ENCODE measurements at places on chromosomes 7 and 10.
A peak's percentile ranks its signal among the peaks of the same experiment; 100 is the strongest.

GRCh38 chr7:36147361-36147760, 5.7 kb upstream of the EEPD1 start:
- no peak for DNase-seq

DNA sequence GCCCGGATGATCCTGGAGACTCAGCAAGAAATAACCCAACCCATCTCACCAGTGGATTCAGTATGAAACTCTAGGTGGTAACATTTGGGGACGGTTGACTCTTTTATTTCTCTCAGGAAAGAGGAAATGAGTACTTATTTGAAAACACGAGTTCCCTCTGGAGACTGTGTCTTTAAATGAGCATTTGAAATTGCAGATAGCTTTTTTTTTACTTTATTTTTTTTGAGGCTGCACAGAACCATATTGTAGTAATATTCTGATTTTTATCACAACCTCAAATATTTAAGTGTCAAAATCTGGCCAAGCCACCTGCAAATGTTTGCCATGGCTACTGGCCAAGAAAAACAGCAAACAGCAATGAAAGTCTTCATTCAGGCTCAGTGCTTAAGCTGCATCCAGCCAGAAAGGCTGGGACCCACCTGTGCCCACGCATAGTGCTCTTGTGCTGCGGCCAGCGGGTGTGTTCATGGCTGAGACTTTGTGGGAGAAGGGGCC, 160.8 kb downstream of the CREB5 start:
- peak; percentile 95 for DNase-seq

DNA sequence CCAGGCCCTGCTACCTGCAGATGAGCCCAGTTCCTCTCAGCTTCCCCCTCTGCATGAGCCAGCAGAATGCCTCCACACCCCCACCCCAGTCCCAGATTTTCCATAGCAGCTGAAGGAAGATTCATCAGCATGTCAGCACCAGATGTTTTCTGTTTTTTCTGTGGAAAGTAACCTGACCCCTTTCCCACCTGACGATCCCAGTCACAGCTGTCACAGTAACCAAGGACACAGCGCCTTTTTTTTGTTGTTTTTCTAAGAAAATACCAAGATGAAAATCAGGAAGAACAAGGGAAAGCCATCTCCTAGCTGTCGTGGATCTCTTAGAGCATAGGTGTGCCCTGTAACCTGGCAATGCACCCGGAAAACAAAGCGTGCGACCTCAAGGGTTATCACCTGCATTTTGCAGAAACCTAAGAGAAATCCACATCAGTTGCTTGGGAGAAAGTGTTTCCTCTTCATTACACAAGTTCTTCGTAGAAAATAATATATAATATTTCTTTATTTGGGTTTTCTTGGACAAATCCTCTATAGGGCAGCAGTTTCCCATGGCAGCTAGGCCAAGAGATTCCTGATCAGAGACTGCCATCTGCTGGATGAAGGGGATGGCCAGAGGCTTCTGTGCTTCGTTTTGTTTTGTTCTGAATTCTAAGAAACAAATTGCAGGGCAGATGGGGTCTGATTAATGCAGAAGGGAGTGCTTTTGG, 401.9 kb downstream of the TNS3 start:
- peak; percentile 56 for DNase-seq

- DNase-seq: no peak
Measured at GRCh38 chr10:129774082-129774735, 189.9 kb downstream of the EBF3 start.

GRCh38 chr10:114662646-114663217, 4.7 kb upstream of the ABLIM1 start:
- DNase-seq: peak; percentile 56

DNA sequence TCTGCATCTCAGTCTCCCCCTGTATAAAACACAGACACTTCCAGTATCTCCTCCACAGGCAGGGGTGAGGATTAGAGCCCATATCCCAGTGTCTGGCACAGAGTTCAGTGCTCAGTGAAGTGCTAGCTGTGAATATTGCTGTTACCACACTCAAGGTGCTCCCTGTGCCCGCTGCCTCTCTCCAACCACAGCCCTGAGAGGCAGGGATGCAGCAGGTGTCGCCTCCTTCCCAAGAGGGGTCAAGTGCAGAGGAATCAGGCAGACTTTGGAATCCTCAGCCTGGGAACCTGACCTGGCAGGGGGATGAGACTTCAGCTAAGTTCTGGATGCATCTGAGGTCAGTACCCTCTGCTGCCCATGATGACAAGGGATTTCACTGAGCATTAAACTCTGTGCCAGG, 163.1 kb downstream of the GFRA1 start:
- no peak for DNase-seq

DNA sequence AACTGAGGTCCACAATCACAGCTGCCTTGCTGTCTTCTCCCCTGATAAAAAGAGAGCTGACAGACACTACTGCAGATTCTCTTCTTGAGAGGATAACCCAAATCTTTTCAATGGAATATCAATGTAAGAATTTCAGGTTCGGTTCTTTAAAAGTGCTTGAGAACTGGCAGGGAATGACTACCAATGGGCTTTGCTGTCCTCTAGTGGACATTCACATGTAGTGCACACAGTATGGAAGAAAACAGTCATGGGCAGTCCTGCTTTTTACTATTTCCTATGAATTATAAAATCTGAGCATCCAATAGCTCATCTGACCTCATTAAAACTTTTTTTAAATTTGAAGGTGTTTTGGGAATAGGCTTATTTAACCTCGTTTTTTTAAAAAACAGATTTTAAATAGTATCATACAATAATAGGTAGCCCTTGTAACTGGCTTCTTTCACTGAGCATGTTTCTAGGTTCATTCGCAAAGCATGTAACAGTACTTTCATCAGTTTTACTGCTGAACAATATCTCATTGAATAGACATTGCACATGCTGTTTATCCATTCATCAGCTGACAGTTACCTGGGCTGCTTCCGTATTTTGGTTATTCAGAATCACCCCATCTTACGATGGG, 18.3 kb downstream of the FZD9 start:
- peak; percentile 34 for DNase-seq

GRCh38 chr7:1846331-1847065, 176.4 kb downstream of the ELFN1 start:
- DNase-seq: no peak

- DNase-seq: no peak
Measured at GRCh38 chr7:17311952-17312351, 13.5 kb downstream of the AHR start.

DNA sequence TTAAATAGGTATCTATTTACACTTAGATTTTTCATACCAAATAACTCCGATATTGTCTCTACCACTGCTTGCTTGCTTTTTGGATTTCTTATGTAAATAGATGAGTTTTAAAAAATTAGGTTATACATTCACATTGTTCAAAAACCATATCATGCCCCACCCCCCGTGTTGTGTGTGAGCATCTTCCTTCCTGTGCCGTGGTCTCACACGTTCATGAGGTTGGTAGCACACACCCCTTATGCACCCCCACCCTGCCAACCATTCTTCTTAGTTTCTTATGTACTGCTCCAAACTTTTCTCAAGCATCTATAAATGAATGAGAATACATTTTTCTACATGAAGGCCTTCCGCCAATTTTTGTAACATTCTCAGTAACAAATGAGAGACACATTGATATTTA, 115.6 kb downstream of the FANK1 start:
- DNase-seq: no peak

DNA sequence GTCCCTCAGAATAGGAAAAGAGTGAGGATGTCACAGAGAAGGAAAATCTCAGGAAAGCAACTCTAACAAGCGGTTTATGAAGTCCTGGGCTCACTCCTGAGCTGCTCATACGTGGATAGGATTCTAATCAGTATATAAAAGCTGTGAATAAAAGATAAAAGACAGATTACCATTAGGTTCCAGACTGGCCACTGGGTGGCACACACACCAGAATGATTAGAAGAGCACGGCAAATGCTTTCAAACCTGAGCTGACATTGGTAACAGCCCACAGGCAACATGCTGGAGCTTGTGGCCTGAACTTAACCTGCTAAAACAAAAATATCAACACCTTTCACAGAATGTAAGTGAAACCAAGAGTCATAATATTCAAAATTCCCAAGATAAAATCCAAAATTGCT, 370.8 kb downstream of the GRID1 start:
- DNase-seq: peak; percentile 1

- DNase-seq: no peak
Measured at GRCh38 chr7:96691702-96692101, 17.9 kb downstream of the SEM1 start.

DNA sequence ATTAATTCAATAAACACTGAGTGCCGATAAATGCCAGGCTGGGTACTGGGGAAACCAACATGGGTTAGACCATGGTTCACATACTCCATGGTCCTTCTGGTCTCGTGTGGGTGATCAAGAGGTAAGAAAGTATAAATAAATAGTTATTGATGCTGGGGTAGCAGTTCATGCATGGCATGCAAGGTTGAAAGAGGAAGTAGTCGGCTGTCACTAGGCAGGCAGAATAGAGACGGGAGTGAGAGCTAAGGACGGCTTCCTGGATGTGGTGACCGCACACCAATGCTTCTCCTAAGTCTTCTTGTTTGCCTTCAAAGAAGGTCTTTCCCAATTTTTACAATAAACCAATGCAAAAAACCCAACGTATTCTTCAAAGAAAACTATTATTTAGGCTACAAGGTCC, 208.6 kb downstream of the ADAM12 start:
- DNase-seq: no peak

- DNase-seq: no peak
Measured at GRCh38 chr7:51024867-51025266, 242.2 kb upstream of the GRB10 start.

DNA sequence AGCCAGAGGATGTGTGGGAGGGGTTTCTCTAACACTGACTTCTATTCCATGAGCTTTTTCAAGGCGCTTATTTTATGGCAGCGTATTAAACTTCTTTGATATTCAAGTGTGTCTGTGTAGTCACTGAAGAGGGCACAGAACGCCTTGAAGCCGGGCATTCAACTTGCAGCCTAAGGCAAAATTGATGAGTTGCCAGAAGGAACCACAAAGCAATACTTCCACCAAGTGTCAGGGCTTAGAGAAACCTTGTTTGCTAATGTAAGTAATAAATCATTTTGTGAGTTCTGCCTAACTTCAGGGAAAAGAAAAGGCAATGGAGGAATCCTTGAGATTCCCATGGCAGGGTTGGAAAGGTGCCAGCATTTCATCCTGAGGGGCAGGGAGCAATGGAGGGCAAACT, 163.8 kb downstream of the LCOR start:
- no peak for DNase-seq

GRCh38 chr10:21929070-21929469, 74.5 kb downstream of the DNAJC1 start:
- no peak for DNase-seq

DNA sequence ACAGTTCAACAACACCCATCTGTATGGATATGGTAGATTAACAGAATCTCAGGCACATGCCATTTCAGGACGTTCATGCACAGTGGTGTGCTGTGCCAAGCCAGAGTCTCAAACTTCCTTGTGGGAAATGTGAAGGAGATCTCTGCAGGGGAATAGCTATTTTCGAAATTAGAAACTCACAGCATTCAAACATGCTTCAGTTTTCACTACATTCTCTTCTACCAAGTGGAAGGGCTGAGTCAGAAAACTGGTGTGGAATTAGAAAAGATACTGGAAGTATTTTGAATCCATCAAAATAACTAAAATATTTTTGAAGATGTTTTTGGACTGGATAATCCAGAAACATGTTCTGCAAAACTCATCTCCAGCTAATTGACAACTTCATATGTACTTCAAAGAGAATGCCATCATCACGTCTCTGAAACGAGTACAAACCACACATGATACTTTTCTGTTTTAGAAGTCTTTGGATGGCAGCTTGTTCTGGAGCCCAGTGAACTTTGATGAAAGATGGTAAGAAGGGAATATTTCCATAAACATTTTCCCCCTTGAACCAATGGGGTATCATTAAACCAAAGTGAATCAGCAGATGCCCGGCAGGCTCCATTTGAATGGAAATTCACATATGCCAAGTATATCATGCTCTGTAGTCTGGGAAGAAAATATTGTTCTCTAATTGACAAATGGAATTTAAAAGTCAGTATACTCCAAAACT, 616.3 kb upstream of the IGFBP3 start:
- no peak for DNase-seq

DNA sequence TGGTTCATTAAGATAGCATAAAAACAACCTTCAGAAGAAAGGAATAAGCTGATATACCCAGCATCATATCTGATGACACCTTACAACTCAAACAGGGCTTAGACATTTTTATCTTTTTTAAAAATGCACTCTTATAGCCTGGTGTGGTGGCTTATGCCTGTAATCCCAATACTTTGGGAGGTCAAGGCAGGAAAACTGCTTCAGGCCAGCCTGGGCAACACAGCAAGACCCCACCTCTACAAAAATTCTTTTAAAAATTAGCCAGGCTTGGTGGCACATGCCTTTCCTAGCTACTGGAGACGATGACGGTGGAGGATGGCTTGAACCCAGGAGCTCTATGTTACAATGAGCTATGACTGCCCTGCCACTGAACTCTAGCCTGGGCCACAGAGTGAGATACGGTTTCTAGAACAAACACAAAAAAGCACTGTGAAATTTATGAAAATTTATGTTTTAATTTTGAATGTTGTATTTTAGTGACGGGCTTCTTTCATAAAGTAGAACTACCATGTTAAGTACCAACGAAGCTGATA, 12.3 kb upstream of the KMT2E start:
- no peak for DNase-seq

DNA sequence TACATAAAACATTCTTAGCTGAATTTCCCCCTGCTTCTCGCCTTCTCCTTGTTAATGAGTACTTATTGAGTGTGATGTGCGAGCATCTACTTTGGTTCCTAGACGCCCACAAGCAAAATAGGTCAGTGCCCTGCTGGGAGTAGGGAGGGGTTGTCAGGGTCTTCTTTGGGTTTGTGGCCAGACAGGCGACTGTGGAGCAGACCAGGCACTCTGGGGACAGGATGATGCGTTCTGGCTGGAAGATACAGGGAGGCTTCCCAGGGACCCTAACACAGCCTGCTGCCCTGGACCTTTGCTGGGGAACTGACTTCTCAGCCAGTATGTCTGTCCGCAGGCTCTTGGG, 227.2 kb downstream of the CUX1 start:
- no peak for DNase-seq

- no peak for DNase-seq
Measured at GRCh38 chr7:107622429-107622828, 38.2 kb upstream of the SLC26A4 start.

- no peak for DNase-seq
Measured at GRCh38 chr10:112715581-112715980, 234.5 kb upstream of the TCF7L2 start.

DNA sequence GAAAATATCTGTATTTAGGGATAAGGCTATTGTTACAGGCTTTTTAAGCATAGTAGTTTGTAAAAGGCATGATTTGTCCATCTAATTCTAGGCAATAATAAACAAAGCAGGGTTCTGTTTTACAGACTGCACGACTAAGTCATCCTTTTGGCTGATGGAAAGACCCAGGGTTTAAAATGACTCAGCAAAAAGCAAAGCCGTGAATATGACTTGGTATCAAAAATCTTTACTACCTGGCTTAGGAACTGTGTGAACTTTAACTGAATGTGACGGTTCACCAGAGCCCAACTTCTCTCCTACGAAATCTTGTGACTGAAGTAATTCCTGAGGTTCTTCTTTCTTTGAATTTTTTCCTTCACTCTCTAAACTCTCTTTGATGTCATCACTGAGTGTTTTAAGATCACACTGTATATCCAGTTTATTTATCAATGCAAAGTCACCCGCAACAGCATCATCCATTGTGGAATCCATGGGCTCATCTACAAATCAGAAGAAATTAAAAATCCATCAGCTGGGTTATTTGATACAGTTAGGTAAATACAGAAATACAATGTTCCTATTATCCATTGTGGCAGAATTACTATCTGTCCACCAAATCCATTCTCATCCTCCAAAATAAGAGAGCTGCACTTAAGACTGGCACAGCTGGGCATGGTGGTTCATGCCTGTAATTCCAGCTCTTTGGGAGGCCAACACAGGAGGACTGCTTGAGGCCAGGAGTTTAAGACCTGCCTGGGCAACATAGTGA, 17.0 kb downstream of the ATE1 start:
- no peak for DNase-seq

Measured in NCI-H1092 (cell line).